ENCODE measurements at places on chromosomes 4 and X.

DNA sequence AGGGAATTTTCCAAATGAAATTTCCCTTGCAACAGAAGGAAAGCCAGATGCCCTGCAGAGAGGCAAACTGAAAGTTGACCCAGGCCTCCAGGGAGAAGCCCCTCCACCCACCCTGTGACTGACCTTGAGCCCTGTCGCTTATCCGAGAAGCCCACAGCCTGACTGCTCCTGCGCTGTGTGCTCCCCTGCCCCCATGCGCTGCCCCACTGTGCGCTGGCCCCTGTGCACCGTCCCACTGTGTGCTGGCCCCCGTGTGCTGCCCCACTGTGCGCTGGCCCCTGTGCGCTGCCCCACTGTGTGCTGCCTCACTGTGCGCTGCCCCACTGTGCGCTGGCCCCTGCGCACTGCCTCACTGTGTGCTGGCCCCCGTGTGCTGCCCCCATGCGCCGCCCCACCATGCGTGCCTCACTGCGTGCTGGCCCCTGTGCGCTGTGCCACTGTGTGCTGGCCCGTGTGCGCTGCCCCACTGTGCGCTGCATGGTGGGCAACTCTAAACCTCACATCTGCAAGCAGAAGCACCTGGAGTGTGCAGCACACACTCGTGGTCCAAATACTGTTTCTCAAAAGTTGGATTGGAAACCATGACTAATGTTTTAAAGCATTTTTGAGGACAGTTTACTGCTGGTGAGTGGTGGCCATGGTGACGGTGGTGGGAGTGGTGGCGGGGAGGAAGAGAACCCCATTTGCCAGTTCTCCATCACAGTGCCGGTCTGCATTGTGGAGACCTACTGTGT is 8.3 kb upstream of the GRPEL1 start:
- DNase-seq: no peak

DNA sequence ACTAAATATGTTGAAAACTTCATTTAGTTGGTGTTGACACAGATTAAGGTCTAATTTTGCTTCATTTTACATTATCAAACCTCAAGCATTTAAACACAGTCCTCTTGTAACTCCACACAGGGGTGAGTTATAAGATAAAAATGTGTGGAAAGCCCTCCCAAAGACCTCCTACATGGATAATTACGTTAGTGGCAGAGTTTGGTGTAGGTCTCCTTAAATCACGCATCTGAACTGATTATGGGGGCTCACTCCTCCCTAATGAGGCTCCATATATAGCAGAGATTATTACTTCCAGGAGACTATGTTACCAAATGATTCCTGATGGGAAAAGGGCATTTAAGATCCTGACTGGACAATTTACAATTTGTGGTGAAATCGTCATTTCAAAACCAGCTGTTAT is 32.2 kb upstream of the VCX3B start:
- DNase-seq: no peak

DNA sequence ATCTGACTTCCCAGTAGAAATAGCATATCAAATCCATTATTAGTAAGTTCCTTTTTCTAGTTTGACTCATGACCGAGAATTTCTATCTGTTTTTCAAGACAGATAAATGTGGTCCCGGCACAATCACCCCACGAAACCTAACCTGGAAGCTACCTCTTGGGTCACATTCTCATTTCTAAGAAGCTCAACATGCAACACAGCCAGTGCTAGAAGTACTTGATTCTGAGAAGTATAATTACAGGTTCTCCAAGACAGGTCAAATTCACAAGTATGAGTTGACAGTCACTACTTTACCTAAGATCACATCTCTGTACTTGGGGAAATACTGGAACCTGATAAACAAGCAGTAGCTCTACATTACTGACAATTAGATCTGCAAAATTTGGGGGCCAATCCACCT is 54.0 kb upstream of the PLAC1 start:
- DNase-seq: no peak

DNA sequence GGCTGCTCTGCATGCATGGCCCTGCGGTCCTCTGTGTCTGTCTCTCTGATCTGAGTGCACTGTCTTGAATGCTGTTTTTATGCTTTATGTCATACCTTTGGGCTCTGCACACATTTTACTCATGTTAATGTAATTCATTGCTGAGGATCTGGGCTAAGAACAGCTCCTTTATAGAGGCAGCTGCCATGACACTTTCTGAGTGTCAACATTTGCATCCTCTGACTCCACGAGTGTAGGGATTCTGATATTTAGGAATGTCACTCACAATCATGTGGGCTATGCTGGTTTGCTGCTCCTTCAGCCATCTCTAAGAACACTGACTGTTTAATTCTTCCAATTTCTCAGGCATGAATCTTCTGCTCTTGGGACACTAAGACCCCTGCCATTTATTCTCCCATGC is 192.2 kb upstream of the CPEB2 start:
- no peak for DNase-seq

DNA sequence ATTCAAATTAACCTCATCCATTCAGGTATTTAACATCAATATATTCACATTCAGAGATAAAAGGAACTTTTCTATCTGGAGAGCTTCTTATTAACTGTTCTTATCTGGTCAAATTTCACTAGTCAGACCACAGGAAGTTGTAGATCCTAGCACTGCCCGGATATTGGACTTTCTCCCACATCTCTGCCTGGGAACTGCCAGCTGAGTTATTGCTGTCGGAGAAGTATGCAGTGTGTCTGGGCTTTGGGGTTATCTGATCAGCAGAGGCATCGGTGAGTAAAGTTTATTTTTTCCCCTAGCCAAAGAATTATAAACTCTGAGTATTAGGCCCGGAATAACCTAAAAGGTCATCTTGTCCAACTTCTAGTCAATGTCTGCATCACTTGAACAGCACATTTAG is 45.1 kb downstream of the OR13H1 start:
- no peak for DNase-seq

DNA sequence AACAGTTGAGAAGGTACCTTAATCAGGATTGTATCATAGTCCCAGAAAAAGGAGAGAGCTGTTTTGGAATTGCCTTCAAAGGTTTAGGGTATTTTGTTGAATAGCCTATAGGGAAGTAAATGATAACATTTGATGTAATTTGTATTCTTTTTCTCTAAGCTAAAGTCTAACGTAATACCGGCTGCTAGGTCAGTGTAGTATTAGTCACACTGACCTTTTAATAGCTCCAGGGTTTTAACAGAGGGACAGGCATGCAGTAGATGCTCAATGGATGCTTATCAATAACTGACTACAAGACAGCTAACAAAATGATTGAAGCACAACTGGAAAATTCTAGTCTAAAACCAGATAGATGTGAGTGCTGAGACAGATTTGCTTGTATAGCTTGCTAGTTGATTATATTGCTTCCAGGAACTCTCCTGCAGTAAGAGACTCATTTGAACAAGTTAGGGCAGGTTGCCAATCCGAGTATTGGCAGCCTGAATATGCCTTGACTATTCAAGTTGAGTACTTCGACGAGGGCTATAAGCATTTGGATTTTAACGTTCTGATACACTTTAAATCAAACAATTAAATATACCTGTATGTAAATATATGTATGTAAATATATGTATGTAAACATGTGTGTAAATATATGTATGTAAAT is 16.5 kb upstream of the PNPLA4 start:
- no peak for DNase-seq

GRCh38 chr4:7166981-7167700 is 25.2 kb upstream of the SORCS2 start:
- DNase-seq: no peak

- DNase-seq: no peak
Measured at GRCh38 chr4:26987191-26987590, 126.5 kb downstream of the STIM2 start.

GRCh38 chr4:92339676-92340075 is 35.9 kb downstream of the GRID2 start:
- DNase-seq: no peak

DNA sequence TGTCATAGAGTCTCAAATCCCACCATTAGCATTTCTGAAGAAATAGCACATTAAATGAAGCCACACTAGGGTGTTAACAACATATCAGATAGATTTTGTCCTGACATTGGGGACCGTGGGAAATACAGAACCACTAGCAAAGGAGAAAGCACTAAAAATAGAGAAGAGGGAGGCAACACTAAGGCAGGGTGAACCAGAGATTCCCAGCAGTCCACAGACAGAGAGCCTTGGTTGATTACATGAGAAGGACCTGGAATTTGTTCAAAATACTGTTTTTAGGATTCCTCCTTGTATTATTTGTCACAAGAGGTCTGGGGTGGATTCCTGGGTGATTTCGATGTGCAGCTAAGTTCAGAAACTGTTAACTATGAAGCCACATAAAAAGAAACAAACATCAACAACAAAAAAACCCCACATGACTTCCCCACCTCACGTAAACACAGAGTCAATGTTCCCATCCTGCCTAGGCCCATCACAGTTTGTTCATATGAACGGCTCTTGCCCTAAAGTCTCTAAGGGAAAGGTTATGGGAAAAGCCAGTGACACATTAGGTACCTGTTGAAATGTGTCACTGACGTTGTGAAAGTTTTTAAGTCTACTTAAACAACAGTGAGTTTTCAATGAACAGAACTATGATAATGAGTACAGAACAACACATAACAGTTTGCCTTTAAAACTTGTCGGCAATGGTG is 23.6 kb upstream of the GRSF1 start:
- no peak for DNase-seq

DNA sequence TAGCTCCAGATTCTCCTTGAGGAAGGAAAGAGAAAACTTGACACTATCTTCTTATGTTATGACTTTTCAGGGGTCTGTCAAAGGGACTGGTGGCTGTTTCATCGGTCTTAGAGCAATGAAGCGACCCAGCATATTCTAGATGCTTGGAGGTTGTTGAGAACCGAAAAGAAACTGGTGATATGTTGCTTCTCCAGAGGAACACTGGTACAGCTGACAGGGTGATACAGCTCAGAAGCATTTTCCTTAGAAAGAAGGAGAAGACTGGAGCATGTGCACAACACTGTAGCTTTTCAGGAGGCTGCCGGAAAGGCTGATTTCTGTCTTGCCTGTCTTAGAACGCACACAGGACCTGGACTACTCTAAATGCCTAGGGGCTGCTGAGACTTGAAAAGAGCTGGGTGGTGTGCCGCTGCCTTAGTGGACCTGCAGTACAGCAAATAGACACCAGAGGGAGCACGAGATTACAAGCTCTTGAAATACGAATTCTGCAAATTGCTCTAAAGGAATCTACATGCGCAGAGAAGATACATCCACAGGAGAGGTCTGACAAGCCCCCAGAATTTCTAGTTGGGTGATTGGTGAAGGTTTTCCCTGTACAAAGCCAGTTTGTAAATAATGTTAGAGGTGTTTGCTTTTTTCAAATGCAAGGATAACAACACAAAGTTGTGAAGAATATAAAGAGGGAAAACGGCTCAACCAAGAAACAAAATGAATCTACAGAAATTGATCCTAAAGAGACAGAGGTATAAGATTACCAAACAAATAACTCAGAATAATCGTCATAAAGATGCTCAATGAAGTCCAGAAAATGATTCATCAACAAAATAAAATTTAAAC is 223.1 kb upstream of the DMD start:
- peak; percentile 34 for DNase-seq

DNA sequence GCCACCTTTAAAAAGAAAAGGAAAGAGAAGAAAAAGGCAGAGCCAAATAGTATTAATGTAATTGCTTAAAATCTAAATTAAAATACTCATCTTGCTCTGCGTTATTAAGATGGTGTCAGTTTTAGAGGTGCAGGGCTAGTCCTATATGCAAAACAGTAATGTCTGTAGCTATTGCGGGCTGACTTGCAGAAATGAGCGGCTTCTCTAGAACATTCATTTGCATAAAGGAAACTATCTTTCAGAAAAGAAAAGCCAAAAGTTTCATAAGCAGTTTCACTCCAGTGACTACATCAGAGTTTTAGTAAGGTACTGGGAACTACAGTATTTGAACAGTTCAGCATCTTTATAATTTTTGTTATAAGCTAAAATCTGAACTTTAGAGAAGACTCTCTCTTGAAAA is 6.0 kb downstream of the SMAD1 start:
- no peak for DNase-seq

GRCh38 chr4:163063891-163064290 is 102.8 kb downstream of the NAF1 start:
- no peak for DNase-seq

DNA sequence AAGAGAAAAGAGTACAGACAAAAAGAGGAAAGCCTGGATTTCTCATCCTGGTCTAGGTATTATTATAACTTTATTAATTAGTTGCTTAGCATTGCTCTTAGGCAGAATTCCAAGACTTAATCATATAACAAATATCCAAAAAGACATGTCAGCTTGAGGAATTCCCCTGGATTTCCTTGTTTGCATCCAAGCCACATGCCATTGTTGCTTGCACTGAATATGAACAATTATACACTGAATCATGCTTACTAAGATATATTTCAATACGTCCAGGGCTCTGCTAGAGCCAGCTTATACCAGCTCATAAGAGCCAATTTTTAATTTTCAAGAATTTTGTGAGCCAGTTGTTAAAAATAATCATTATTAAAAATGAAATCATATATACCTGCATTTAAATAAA is 5.5 kb upstream of the TLR10 start:
- DNase-seq: no peak

DNA sequence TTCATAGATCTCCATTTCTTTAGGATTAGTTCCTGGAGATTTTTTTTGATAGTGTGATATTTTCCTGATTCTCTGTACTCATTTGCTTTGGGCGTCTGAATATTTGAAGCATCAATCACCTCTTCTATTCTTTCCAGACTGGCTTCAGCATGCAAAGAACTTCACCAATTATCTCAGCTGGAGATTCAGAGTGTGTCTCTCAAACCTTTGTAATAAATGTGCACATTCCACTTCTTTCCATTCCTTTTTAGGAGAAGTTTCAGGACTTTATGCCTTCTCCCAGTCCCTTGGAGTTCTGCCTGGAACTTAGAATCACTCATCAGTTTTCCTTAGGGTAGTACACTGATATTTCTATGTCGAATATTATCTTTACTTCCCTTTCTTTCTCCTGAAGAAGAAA is 334.8 kb downstream of the TEX13C start:
- DNase-seq: no peak

GRCh38 chrX:40168480-40169011 is 70.8 kb upstream of the BCOR start:
- no peak for DNase-seq

DNA sequence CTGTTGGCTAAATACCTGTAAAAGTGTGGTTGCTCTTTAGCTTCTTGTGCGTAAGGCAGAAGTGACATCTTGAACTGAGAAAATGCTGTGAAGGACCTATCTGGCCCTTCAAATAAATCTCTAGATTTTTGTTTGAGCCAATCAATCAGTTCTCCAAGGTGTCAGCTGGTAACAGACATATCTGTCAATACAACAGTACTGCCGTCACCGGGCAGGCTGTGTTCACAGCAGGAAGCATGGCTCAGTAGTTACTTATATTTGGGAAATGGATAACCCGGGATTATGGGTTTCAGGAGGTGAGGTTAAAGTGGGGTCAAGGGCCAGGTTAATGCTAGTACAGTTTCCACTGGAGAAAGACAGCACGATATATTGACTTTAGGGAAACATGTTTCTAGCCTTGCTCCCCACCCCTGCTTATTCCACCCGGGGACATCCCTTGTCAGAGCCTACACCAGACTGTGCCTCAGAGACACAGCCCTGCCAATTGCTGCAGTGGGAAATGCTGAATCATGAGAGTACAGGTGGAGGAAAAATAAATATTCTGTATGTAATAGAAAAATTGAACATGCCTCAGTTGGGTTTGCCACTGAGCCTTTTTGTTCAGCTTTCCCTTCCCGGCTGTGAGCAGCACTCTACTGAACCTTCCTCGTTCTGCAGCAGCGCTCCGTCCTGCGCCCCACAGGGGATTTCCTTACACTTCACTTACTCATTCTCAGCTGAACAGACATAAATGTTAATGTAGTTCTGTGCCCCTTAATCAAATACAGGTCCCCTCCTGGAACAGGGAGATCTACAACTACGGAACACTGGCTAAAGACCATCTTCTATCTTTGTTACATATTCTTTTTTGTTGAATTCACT is 121.1 kb downstream of the MGST2 start:
- DNase-seq: no peak

GRCh38 chr4:159209249-159209648 is 106.4 kb downstream of the RAPGEF2 start:
- DNase-seq: no peak

All from T-helper 9 cell (primary cell).